ENCODE measurements at places on chromosomes 16 and 17. TPM values are rescaled to one million over a fixed set of nuclear protein-coding genes. Genes with fewer than 3 reads are reported as not detected.

- no peak for DNase-seq
Observed at GRCh38 chr17:19659366-19660177, 11.0 kb downstream of the ALDH3A2 start.

Gene MARCHF10
- 0.24 TPM for polyA plus RNA-seq

Gene NLRC3
- 28.8 TPM for polyA plus RNA-seq

DNA sequence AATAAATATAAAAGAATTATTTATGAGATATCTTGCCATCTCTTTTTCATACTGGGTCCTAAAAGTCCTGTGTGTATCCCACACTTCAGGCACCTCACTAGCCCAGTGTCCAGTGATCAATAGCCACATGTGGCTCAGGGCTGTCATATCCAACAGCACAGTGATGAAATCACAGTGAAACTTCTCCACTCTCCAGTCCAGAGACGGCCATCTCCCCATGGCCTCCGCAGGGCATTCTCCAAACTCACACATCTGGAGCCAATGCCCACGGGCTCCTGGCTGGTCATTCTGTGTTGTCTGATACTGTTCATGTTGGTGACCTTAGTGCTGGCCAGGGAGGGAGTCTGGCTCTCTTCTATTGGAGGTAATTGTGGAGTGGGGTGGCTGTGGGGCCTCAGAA is 125.2 kb upstream of the SDK2 start:
- DNase-seq: no peak

- no peak for DNase-seq
Observed at GRCh38 chr16:78538919-78539318, 439.5 kb downstream of the WWOX start.

Gene CPHXL2
- not detected for polyA plus RNA-seq

Gene CRYM
- polyA plus RNA-seq: 2.2 TPM

- no peak for DNase-seq
Observed at GRCh38 chr17:8421571-8421970, 14.1 kb upstream of the NDEL1 start.

Gene TLCD2
- 0.03 TPM for polyA plus RNA-seq

GRCh38 chr16:11621920-11622651 is 35.4 kb upstream of the LITAF start:
- peak; percentile 54 for DNase-seq

- peak; percentile 90 for DNase-seq
Observed at GRCh38 chr17:32523017-32523680, 36.4 kb downstream of the CDK5R1 start.

GRCh38 chr17:15926039-15926740 is 18.7 kb upstream of the ADORA2B start:
- DNase-seq: no peak

Gene TUBG1
- polyA plus RNA-seq: 12.3 TPM

DNA sequence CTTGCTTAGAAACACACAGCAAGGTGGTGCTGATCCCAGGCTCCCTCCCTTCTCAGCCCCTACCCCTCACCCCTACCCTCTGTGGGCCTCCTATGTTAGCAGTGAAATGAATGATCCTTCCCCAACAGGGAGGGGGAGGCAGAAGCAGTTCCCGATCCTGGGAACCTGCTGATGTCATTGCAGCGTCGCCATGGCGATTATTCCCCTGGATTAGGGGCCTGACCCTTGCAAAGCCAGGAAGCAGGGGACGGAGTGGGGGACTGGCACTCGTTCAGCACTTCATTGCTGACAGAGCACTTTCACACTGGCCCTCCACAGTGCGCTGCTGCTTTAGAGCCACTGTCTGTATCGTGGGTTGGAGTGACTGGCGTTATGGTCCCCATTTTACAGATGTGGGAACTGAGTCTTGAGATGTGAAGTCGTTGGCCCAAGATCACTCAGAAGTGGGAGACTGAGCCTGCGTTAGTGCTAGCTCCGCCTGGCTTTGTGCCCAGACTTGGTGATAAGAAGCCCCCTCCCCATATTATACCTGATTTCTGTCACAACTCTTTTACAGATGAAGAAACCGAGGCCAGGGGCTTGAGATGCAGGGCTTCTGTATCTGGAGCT is 26.6 kb downstream of the LASP1 start:
- no peak for DNase-seq

DNA sequence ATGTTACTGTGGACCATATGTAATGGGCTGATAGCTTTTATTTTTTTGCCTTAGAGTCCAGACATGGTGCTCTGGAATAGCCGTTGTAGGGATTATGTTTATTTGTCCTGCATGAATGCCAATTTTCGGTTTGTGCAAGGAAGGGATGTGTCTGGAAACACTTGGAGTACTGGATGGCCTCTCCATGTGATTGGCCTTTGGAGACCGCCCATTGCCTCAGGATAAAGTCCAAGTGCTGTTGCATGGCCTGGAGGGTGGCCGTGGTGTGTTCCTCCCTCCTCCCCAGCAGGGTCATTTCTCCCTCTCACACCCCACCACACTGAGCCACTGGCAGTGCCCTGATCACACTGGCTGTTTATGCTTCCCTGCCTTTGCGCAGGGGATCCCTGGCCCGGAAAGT is 93.9 kb downstream of the MSI2 start:
- DNase-seq: no peak

DNA sequence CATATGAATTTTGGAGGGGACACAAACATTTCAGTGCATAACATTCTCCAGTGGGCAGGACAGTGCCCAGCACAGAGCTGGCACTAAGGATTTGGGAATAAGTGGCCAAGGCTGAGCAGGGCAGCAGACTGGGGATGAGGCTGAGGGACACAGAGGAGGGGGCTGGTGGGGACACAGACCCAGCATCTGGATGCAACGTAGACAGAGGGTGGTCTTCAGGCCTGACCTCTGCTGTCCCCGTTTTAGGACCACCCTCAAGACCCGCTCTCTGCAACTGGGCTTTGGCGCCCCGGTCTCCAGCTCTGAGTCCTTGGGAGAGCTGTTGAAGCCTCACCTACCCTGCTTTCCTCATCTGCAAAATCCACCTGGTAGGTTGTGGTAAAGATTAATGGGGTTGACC is 3.3 kb upstream of the PRSS33 start:
- no peak for DNase-seq

All from B cell (primary cell).